ENCODE measurements at places on chromosomes 12 and 14.
A peak's percentile ranks its signal among the peaks of the same experiment; 100 is the strongest.

GRCh38 chr14:46596236-46596635 lies 55.3 kb downstream of the RPL10L start:
- DNase-seq, result no peak

- DNase-seq, result no peak
Measured at GRCh38 chr12:80015660-80016059, 80.8 kb upstream of the PPP1R12A start.

- no peak for DNase-seq
Measured at GRCh38 chr14:74907744-74908143, 15.3 kb downstream of the RPS6KL1 start.

- DNase-seq, result no peak
Measured at GRCh38 chr14:65940056-65940735, 527.7 kb downstream of the FUT8 start.

- DNase-seq, result no peak
Measured at GRCh38 chr14:33057585-33057984, 118.9 kb downstream of the NPAS3 start.

GRCh38 chr14:99687284-99688209 lies 3.4 kb downstream of the CYP46A1 start:
- DNase-seq, result no peak

GRCh38 chr12:53499266-53500141 lies at the start of gene MAP3K12:
MAP3K12 (minus strand) TSS chr12:53499458; CDS start chr12:53487391, 12,067 bp downstream.
- DNase-seq, result peak; percentile 56

DNA sequence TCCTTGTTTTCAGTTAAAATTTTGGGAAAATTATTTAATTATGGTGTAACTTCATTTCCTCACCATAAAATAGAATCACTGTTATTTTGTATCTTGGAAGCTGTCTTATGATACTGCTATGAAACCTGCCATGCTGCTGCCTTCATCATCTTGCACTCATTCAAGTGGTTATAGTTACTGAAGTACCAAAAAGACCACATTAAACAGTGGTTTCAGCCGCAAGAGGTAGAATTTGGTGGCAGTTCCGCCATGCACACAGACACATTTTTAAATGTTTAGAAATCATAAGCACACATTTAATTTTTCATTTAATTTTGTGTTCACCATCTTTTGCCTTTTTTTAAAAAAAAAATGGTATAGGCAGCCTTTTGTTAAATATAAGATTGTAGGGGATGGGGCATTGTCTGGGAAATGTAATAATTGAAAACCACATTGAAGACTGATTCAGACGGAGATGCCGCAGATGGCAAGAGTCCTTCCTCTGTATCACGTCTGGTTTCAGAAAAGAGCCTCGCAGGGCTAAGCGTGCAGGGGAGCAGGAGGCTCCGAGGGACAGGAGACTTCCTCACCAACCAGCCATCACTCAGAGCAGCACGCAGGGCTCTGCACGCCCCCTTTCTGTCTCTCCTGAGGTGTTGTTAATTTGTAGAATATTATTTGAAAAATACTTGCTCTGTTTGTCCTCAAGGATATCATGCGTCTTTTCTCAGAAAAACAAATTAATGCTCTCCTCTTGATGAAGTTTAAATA lies 115.2 kb upstream of the PELI2 start:
- no peak for DNase-seq

DNA sequence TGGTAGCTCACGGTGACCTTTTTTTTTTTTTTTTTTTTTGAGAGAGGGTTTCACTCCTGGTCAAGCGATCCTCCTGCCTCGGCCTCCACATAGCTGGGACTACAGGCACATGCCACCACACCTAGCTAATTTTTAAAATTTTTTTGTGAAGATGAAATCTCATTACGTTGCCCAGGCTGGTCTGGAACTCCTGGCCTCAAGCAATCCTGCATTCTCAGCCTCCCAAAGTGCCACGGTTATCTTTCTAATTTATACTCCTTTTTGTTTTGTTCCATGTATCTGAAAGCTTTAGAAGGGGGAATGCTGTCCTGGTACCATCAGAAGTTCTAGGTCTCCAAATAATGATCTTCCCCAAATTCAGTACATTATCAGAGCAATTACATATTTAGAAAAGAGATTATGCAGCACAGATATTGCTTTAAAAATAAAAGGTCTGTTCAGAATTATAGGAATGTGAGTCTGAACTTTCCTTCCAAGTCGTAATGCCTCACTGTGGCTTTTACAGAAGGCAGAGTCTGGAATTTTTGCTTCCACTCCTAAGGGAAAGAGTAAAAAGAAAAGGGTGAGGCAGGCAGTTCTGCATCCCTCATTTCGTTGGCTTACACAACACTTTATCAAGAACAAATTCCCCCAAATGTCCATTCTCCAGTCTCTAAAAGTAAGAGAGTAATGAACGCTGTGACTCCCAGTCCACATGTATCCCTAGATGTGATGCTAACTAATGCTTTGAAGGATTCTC lies 73.0 kb downstream of the GCH1 start:
- no peak for DNase-seq

GRCh38 chr12:5650829-5651461 lies 219.0 kb downstream of the NTF3 start:
- DNase-seq, result no peak

DNA sequence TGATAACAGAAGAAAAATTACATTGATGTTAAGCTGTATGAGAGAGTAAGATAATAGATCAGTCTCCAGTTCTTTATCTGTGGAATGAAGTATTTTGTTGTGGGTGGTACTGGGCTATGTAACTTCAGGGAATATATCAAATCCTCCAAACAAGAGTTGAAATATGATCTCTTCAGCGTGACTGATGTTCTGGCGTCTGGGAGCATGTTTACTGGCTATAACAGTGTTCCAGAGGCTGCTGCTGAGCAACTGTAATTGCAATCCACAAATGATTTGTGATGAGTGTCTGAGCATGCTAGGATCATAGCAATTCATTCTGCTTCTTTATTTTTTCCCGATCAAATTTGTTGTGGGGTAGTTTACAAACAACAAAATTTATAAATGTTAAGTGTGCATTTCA lies 18.6 kb upstream of the CCDC198 start:
- DNase-seq, result no peak

DNA sequence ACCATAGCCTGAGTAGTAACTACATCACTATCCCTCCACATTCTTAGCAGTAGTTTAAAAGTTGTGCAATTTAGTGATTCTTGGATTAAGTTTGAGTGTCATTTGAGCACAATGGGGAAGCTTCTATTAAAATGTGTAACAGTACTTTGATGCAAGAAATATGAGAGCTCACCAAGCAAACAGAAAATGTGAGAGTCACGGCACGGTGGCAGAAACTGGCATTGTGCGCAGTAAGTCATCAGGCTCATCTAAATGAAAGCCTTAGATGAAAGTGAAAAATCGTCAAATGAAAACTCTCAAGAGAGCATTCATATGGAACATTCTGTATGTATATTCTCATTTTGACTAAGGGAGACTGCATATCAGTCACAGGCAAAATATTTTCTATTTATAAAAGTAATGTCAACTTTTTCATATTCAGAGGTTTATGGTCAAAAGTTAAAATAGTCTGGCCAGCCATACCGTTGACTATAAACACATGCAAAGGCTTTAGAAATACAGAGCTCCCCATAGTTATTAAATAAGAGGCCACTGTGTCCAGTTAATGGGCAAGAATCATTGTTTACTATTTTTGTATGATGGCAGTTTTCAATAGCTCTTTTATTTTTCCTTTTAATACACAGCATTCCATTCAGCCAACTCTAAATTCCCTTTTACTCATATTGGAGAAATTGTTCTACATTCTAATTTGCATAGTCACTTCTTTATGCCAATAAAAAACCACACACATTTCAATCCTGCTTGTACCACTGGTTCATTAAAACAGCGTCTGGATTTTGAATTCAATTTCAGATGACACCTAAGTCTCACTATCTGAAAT lies 167.9 kb downstream of the PRKD1 start:
- no peak for DNase-seq

DNA sequence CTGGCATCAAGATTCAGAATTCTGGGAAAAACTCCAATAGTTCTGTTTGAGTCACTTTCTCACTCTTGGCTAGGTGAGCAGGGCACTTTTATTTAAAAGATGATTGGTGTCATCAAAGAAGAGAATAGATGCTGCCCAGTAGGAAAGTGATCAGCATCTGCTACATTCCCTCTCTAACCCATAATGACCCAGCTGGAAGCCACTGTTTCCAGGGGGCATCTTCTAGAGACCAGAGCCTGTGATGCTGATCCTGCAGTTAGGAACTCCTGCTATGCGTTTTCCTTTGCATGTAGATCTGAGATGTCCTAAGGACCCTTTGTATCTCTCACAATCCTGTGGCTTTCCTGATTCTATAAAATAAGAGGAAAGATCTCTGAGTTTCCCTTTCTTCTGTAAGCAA lies 79.9 kb upstream of the TMTC1 start:
- DNase-seq, result no peak
